ENCODE measurements at places on chromosomes 11 and 22.

GRCh38 chr22:33891455-33891854 is 28.8 kb downstream of the LARGE1 start:
- no peak for DNase-seq

DNA sequence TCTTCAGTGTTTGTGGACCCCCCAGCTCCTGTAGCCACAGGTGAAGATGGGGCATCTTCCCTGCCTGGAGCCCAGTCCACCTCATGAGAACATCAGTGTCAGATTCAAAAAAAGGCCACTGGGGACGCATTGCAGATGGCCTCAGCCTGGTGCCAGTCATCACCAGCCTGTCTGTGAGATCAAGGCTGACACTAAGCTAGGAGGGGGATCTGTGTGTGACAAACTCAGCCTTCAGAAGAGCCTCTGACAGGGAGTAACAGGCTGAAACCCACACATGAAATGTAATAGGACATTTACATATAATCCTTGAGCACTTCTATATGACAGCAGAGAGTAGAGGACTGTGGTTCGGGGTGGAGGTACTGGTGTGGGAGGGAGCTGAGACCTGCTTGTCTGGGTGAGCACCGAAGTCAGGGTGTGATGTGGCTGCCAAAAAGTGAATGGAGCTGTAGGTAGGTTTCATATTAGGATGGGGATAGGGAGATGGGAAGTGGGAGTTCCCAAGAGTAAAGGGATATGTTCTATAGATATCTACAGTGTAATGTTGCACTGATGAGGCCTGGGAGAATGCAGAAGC is 20.5 kb upstream of the CCDC134 start:
- no peak for DNase-seq

DNA sequence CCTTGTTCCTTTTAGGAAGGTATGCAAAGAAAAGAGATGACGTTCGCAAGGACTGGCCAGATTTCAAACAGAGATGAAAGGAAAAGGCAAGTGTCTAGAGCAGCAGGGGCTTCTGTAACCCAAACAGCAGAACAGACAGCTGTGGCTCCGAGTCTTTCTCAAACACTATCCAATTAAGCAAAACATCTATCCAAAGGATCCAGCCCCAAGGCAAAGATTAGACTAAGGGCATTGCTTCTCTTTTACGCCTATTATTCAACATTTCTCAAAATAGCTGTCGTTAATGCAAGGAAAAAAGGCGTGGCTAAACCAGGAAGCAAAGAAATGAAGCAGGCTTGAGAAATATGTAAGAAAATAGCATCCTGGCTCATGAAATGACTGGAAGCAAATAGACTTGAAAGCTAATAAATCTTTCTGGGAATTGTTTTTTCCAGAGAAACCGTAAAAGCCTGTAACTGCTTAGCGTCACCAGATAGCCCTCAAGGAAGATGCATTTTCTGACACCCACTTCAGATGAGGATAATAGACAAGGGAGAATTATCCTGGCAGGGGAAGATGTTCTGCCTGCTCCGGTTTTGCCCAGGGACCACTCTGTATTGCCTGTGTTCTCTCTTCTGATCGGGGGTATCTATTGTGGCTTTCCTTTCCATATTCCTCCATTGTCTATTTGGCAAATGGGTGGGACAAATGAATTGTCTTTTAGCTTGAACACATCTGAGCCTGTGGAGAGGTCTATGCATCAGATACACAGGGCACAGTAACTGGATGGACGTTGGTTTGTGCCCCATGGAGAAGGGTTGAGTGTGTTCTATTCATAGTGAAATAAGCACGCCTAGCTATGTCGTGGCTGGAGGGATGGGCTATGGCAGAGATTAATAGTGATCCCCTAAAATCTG is 20.2 kb downstream of the C11orf96 start:
- no peak for DNase-seq

DNA sequence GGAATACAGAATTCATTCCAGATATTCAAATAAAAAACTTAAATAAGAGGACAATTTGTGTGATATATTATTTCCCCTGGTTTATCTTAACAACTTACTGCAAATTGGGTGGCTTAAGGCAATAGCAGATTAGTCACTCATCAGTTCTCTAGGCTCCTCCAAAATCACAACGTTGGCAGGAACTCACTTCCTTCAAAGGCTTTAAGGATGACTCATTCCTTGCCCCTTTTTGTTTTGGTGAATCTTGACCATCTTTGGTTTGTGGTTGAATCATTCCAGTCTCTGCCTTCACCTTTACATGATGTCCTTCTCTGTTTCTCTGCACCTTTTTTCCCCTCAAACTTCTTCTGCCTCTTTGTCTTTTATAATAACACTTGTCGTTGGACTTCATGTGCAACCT is 3.4 kb downstream of the OR10AG1 start:
- no peak for DNase-seq

DNA sequence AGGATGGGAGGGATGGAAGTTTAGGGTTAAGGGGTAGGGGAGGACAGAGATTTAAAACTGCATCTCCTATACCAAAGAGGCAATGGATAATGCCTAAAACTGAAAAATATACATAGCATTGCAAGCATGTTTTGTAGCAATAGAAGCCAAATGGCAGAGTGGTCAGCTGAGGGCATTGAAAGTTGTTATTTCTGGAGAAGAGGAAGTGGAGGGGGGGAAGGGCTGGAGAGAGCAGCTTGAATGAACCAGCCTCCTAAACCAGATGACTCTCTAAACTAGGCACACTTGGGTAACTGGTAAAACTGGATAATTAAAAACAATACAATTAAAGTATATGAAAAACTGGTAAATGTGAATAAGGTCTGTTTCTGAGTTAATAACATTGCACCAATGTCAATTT is 70.3 kb upstream of the TP53I11 start:
- DNase-seq: no peak

DNA sequence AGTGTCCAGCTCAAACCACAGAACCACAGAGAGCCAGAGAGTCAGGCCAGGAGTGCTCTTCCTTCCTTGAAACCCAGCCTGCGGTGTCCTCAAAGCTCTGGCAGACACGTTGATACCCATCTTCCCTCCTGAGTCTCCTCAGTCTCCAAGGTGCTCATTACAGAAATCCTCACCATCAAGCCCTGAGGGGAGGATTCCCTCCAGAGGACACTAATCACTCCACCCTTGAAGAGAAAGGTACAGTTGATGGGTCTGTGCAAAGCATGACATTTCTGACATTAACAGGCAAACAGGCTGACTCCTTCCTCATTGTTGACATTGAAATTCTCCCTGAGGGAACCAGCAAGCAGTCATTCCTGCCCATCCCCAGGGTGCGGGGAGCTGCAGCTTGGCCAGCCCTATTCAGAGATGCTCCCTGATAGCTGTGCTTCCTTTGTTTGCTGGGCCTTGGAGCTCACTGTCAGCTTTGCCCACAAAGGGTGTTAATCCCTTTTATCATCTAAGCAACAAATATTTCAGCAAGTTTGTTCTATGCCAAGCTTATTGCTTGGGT is 101.7 kb upstream of the CSNK2A3 start:
- DNase-seq: no peak

GRCh38 chr11:117410861-117411710 is 83.4 kb downstream of the CEP164 start:
- DNase-seq: no peak

- DNase-seq: no peak
Observed at GRCh38 chr11:48169717-48170116, 46.9 kb upstream of the OR4B1 start.

All from CD4-positive, alpha-beta T cell (primary cell).